ENCODE measurements at places on chromosomes 16 and 17.

- no peaks in the 10 kb centered on the region for H3K36me3 ChIP-seq
- no peak for DNase-seq
- H3K27me3 ChIP-seq: no peaks in the 10 kb centered on the region
- no peak overlapping the region for H3K27ac ChIP-seq
- H3K4me3 ChIP-seq: no peak overlapping the region
Measured at GRCh38 chr16:47577029-47577428, 115.9 kb downstream of the PHKB start.

DNA sequence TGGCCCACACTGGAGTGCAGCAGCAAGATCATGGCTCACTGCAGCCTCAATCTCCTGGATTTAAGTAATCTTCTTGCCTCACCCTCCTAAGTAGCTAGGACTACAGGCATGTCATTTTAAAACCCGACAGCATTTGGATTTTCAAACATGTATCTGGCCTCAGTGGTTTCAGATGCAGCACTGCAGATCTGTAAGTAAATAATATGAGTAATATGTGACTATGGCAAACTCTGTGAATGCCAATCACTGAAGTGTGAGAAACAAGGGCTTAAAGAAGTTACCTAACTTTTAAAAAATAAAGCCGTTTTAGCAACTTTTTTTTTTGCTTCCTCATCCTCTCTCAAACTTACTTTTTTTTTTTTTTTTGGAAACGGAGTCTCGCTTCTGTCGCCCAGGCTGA, 11.9 kb downstream of the CEP20 start:
- H3K4me1 ChIP-seq: peaks cover 33% of the 10 kb centered on the region
- no peak overlapping the region for H3K27ac ChIP-seq
- H3K4me3 ChIP-seq: no peak overlapping the region
- no peaks in the 10 kb centered on the region for H3K27me3 ChIP-seq
- peaks cover 13% of the 10 kb centered on the region for H3K36me3 ChIP-seq

GRCh38 chr17:43917348-43918025, 10.2 kb upstream of the MPP2 start:
- H3K4me3 ChIP-seq: peak overlapping the region; percentile 49
- H3K36me3 ChIP-seq: no peaks in the 10 kb centered on the region
- H3K4me1 ChIP-seq: no peaks in the 10 kb centered on the region
- no peak for DNase-seq
- no peak overlapping the region for H3K27ac ChIP-seq
- peaks cover 21% of the 10 kb centered on the region for H3K27me3 ChIP-seq

DNA sequence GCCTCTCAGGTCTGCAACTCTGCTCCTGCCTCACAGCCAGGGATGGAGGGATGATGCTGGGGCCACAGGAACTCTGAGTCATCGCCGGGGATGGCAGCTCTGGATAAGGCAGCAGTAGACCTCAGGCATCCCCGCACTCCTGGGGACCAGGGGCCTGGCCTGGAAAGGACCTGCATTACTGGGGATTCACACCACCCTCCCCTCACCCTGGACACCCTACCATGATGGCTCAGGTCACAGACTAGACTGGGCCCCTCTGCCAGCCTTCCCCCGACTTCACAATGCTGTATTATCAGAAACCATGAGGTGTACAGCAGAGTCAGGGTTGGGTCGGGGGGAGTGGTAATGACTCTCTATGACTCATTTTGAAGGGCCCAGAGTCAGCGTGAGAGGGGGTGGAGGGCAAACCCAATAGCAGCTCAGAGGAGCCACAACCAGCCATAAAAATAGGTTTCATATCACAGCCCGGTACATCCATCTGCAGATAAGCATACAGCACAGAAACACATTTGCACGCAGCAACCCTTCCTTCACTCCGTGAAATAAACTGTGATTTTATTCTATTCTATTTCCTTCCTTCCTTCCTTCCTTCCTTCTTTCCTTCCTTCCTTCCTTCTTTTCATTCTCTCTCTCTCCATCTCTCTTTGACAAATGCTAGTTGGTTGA, 28.8 kb downstream of the DYNLRB2 start:
- H3K27ac ChIP-seq: peak overlapping the region; percentile 62
- H3K27me3 ChIP-seq: peaks cover 16% of the 10 kb centered on the region
- peak; percentile 86 for DNase-seq
- H3K4me1 ChIP-seq: peaks cover 15% of the 10 kb centered on the region
- H3K4me3 ChIP-seq: no peak overlapping the region

DNA sequence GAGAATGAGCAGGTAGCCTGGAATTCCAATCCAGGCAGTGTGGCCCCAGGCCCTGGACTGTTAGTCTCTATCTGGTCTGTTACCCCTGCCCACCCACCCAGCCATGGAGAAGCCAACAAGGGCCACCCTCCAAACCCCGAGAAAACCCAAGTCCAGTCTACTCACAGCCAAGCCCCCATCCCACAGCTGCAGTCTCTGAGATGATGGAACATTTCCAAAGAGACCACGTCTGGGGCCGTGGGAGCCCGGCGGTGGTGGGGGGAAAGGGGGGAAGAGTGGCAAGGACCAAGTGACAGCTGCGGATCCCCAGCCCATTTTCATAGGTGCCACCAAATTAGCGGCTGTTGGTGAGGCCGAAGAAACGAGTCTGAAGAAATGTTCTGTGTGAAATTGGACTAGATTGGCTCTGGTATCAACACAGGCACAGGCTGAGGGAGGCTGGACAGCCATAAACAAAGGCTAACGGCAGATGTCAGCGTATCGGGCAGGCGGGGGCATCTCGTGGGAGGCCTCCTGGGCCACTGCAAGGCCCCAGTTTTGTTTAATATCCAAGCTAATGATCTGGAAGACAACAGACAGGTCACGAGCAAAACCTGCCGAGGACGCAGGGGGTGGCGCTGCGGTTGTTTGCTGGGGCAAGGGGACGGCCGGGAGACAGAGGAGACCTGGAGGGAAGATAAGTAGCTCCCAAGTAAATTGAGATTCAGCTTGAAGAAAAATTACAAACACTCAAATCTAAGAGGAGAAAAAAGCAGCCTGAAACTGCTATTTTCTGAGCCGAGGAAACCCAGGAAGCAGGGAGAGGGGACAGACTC, 53.4 kb downstream of the RBFOX3 start:
- H3K27me3 ChIP-seq: no peaks in the 10 kb centered on the region
- H3K4me3 ChIP-seq: no peak overlapping the region
- DNase-seq: peak; percentile 62
- H3K27ac ChIP-seq: no peak overlapping the region
- no peaks in the 10 kb centered on the region for H3K36me3 ChIP-seq

DNA sequence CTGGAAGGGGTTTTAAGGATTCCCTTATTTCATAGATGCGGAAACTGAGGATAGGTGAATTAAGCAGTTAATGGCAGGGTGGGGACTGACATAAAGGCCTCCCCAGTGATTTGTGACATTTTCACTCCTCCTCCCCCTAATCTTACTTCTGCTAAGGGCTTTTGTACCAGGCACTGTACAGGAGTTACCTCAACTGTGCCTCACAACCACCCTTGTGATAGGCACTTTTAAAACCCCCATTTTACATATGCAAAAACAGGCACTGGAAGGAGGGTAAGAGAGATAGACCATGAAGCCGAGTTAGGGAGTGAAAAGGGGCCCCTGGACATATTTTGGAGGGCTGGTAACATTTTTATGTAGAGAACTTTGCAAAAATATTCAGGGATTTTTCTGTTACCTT, 862 bp upstream of the GDE1 start:
- peaks cover under 1% of the 10 kb centered on the region for H3K36me3 ChIP-seq
- H3K4me1 ChIP-seq: peaks cover 28% of the 10 kb centered on the region
- no peak for DNase-seq
- no peak overlapping the region for H3K4me3 ChIP-seq
- H3K27me3 ChIP-seq: no peaks in the 10 kb centered on the region
- no peak overlapping the region for H3K27ac ChIP-seq

- no peak overlapping the region for H3K27ac ChIP-seq
- H3K4me1 ChIP-seq: peaks cover 12% of the 10 kb centered on the region
- peak; percentile 41 for DNase-seq
- peaks cover 18% of the 10 kb centered on the region for H3K36me3 ChIP-seq
Measured at GRCh38 chr16:67451061-67451703, 20.3 kb downstream of the HSD11B2 start.

GRCh38 chr16:85525420-85526184, 87.5 kb upstream of the GSE1 start:
- H3K4me3 ChIP-seq: no peak overlapping the region
- DNase-seq: no peak
- no peaks in the 10 kb centered on the region for H3K36me3 ChIP-seq
- H3K27me3 ChIP-seq: no peaks in the 10 kb centered on the region
- peak overlapping the region; percentile 54 for H3K27ac ChIP-seq
- peaks cover 34% of the 10 kb centered on the region for H3K4me1 ChIP-seq

GRCh38 chr17:14302431-14303099, 1.7 kb downstream of the HS3ST3B1 start:
- H3K4me3 ChIP-seq: peak overlapping the region; percentile 96
- H3K36me3 ChIP-seq: no peaks in the 10 kb centered on the region
- DNase-seq: peak; percentile 98
- H3K27ac ChIP-seq: peak overlapping the region; percentile 84
- H3K27me3 ChIP-seq: no peaks in the 10 kb centered on the region

DNA sequence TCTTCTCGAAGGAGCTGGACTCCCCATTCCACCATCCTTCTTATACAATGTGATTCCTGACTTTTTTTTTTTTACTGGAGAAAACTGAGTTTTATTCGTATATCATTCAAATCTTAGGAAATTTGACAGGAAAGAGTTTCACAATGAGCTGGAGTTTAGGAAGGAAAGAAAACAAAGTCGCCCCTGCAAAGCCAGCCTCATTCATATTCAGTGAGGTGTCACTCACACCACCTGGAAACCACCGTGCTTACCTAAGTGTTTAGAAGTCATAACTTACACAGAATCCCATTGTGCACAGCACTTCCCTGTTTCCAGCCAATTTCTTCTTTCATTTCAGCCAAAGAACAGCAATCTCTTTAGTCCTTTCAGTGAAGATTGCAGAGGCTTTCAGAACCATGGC, 90.3 kb upstream of the CHMP6 start:
- H3K36me3 ChIP-seq: peaks cover 9% of the 10 kb centered on the region
- H3K4me1 ChIP-seq: peaks cover 3% of the 10 kb centered on the region
- H3K27ac ChIP-seq: no peak overlapping the region

- H3K27me3 ChIP-seq: no peaks in the 10 kb centered on the region
- no peaks in the 10 kb centered on the region for H3K4me1 ChIP-seq
- peaks cover under 1% of the 10 kb centered on the region for H3K36me3 ChIP-seq
- peak; percentile 44 for DNase-seq
- no peak overlapping the region for H3K27ac ChIP-seq
- no peak overlapping the region for H3K4me3 ChIP-seq
Measured at GRCh38 chr16:57512296-57513001, 23.9 kb downstream of the CCDC102A start.

- no peak overlapping the region for H3K27ac ChIP-seq
- DNase-seq: peak; percentile 98
- no peaks in the 10 kb centered on the region for H3K27me3 ChIP-seq
- peaks cover 26% of the 10 kb centered on the region for H3K36me3 ChIP-seq
Measured at GRCh38 chr17:42116705-42117396, 4.3 kb downstream of the KAT2A start.

GRCh38 chr16:21642861-21643260, 9.5 kb downstream of the IGSF6 start:
- H3K4me1 ChIP-seq: peaks cover 36% of the 10 kb centered on the region
- H3K36me3 ChIP-seq: no peaks in the 10 kb centered on the region
- H3K27ac ChIP-seq: no peak overlapping the region
- H3K4me3 ChIP-seq: no peak overlapping the region
- DNase-seq: no peak

- H3K36me3 ChIP-seq: no peaks in the 10 kb centered on the region
- H3K4me1 ChIP-seq: no peaks in the 10 kb centered on the region
- no peak for DNase-seq
Measured at GRCh38 chr16:24203675-24204074, 52.5 kb upstream of the CACNG3 start.

DNA sequence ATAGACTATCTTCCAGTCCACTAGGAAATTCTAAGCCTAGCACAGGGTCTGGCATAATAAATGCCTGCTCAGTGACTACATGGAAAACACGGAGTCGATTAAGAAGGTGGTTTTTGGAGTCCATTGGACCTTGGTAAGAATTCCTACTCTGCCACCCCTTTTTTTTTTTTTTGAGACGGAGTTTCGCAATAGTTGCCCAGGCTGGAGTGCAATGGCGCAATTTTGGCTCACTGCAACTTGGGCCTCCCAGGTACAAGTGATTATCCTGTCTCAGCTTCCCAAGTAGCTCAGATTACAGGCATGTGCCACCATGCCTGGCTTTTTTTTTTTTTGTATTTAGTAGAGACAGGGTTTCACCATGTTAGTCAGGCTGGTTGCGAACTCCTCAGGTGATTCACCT, 123.2 kb downstream of the HS3ST2 start:
- no peaks in the 10 kb centered on the region for H3K36me3 ChIP-seq
- no peaks in the 10 kb centered on the region for H3K4me1 ChIP-seq
- no peaks in the 10 kb centered on the region for H3K27me3 ChIP-seq

GRCh38 chr16:50154420-50154950, 1.4 kb downstream of the TENT4B start:
- peaks cover 18% of the 10 kb centered on the region for H3K4me1 ChIP-seq
- H3K36me3 ChIP-seq: no peaks in the 10 kb centered on the region
- H3K4me3 ChIP-seq: peak overlapping the region; percentile 87
- DNase-seq: peak; percentile 76
- H3K27me3 ChIP-seq: no peaks in the 10 kb centered on the region

DNA sequence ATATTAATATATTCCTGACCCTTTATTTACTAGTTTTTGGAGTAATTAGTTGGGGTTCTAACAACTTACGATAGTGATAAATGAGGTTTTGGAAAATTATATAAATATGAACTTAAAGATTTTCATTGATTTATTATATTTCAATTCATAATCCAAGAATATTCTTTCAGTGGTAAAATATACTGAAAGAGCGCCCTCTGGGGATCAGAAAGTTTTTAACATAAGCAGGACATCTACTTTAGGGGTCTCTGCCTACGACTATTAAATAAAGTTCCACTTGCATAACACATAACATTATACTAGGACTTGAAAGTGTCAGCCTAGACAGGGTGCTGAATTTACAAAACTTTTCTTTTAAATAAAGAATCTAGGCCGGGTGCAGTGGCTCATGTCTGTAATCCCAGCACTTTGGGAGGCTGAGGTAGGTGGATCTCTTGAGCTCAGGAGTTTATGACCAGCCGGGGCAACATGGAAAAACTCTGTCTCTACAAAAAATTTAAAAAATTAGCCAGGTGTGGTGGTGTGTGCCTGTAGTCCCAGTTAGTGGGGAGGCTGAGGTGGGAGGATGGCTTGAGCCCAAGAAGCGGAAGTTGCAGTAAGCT, 15.6 kb downstream of the RFWD3 start:
- peaks cover 42% of the 10 kb centered on the region for H3K36me3 ChIP-seq
- H3K4me3 ChIP-seq: no peak overlapping the region
- no peak for DNase-seq

DNA sequence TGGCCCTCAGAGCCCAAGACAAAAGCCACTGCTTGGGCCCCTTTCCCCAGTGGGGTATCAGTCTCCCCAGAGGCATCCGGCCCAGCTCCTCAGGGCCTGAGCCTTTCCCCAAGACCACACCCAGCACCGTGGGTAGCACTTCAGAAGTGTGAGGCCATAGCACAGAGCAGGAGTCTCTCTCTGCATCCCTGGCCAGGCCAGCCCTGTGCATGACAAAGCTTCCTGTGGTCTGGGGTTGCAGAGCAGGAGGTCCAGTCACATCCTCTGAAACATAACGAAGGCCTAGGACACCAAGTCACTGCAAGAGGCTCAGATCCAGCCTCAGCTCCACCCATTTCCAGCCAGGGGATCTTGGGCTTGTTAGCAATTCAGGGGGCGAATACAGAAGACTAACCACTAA, 56.8 kb upstream of the ZNF423 start:
- H3K4me3 ChIP-seq: no peak overlapping the region
- no peaks in the 10 kb centered on the region for H3K27me3 ChIP-seq
- no peaks in the 10 kb centered on the region for H3K4me1 ChIP-seq
